Activated T-cell treated with anti-CD3 and anti-CD28 coated beads for 4 hours (primary cell): ENCODE measurements at places on chromosomes 6 and 20.

- DNase-seq: no peak
Observed at GRCh38 chr20:43438578-43439316, 18.9 kb upstream of the SRSF6 start.

- DNase-seq: no peak
Observed at GRCh38 chr6:126302191-126302590, 37.7 kb upstream of the CENPW start.

- peak; percentile 72 for DNase-seq
Observed at GRCh38 chr6:24720131-24720603, 1.2 kb upstream of the C6orf62 start.

GRCh38 chr20:40941133-40941610 lies 87.5 kb upstream of the TOP1 start:
- no peak for DNase-seq

GRCh38 chr6:20564777-20565176 lies 30.5 kb downstream of the CDKAL1 start:
- no peak for DNase-seq

GRCh38 chr20:3681931-3682781 lies at the start of gene ADAM33:
ADAM33 (minus strand) TSS chr20:3682010; CDS start chr20:3682004, 6 bp downstream.
- no peak for DNase-seq

DNA sequence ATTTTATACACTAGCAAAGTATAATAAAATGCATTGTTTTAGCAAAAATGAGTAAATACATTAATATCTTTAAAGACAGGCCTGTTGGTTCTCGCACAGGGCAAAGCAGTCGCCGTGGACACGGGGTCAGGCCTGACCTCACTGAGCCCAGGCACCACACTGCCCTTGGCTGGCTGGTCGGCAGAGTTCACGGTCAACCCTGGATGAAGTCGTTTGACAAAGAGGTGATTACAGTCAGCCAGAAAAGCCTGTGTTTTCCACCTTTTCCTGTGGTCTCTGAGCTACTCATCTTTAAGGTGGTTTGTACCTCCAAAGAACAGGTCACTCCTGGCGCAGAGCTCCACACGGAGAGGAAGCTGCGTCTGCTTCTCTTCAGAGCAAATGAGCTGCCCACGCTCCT lies 191.5 kb downstream of the DLL1 start:
- DNase-seq: no peak

- no peak for DNase-seq
Observed at GRCh38 chr20:23058240-23058639, 8.8 kb upstream of the THBD start.

GRCh38 chr6:55524441-55524840 lies 54.6 kb downstream of the HMGCLL1 start:
- no peak for DNase-seq

- no peak for DNase-seq
Observed at GRCh38 chr20:58293453-58293852, 16.1 kb upstream of the RAB22A start.

DNA sequence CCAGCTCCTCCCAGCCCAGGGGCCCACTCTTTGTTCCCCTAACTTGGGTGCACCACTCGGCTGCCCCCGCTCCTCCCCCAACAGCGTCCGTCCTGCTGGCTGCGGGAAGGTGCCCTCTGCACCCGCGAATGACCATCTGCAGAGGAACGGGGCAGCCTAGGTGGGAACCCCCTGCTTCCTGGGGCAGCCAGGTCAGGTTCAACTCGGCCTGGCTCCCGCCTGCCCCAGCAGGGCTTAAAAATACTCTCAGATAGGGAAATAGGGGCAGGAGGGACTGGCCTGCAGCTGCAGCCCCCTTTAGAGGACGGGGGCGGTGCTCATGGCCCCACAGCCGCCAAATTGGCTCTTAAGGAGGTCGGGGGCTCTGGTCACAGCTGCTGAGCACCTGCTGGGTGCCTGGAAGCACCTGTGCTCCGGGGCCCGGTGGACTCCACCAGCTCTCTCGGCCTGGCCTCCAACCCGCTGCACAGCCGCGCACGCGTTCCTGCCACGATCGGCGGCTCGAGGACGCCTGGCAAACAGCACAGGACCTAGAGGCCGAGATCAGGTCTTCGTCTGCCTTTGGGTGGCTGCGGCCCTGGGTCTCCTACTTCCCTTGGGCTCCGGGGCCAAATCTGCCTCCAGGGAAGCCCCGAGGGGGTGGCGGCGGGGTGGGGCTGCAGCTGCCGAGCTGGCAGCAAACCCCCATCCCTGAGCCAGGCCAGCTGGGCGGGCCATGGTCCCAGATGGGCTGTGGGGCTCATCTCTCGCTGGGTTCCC lies 700 bp upstream of the LAMA5 start:
- DNase-seq: no peak

- no peak for DNase-seq
Observed at GRCh38 chr6:144006736-144007477, 1.2 kb downstream of the PLAGL1 start.

GRCh38 chr6:97919631-97920030 lies 636.6 kb upstream of the MMS22L start:
- DNase-seq: no peak

GRCh38 chr6:25058941-25059340 lies 123.2 kb upstream of the RIPOR2 start:
- DNase-seq: no peak

DNA sequence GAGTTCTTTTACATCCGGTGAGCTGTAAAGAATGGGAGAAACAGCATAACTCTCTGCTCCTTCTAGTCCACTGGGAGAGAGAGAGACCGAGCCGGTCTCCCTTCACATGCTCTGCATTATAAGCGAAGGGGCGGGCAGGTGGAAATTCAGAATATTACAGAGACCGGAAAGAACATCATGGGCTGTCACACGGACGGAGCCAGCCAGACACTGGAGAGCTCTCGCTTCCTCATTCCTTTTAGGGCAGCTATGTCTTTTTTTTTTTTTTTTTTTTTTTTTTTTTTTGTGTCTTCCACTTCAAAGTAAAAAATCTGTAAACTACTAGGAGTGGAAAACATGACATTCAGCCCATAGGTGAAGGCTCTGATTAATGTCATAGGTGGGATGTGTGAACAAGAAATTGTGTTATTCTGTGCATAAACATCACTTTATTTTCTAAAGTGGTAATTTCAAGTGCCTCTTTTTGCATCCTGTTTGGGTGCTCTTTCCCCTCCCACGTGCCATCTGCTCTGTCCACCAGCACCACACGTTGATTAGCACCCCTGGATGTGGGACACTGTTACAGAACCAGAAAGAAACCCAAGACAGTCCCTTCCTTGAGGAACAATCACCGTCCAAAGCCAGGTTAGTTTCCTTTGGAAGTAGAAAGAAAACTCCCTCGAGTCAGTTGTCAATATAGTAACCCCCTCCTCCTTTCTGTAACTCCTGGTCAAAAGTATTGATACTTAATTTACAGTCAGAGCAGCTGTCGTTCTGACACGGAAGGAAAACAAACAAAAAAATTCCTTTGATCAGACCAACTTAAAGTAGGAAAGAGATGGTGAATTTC lies at the start of gene TAGAP:
Gene TAGAP, minus strand, starts transcription at position 93 of the 829 bp plus-strand sequence. CDS start 845 bp downstream, outside the sequence.
- peak; percentile 75 for DNase-seq

- no peak for DNase-seq
Observed at GRCh38 chr6:65569505-65569904, 137.5 kb downstream of the EYS start.

DNA sequence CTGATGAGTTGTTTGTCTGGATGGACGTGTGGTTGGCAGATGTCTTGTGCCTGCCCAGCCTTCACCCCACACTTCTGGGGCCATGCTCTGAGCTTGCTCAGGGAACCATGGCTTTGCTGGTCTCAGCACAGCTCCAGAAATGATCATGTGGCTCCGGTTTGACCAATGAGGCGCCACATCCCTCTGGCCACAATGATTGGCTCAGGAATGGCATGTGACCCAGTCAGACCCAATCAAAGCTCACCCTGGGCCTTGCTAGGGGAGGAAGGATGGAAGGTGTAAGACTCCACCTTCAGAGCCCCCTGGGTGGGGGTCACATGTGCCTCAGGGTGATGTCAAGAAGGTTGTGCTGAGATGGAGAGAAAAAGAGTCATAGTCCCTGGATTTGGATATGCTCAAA lies 281.6 kb upstream of the SULF2 start:
- DNase-seq: no peak

DNA sequence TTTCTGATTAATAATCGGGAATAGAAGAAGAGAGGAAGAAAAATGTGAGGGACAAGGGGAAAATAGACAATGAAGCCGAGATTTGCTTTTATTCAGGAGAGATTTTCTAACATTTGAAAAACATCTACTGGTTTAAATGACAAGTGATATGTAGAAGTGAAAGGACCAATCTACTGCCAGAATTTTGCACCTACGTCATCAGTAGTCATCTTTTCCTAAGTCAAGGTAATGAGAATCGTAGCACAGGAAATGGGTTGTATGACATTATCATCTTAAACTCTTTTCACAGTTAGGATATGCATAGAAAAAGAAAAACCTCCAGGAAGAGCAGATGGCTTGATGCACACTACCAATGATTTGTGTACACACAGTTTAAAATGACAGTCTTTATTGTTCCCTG lies 45.3 kb upstream of the RAB32 start:
- no peak for DNase-seq

- DNase-seq: no peak
Observed at GRCh38 chr6:38722038-38722437, 6.9 kb downstream of the DNAH8 start.

- no peak for DNase-seq
Observed at GRCh38 chr20:12528591-12529041, 480.2 kb upstream of the SPTLC3 start.

DNA sequence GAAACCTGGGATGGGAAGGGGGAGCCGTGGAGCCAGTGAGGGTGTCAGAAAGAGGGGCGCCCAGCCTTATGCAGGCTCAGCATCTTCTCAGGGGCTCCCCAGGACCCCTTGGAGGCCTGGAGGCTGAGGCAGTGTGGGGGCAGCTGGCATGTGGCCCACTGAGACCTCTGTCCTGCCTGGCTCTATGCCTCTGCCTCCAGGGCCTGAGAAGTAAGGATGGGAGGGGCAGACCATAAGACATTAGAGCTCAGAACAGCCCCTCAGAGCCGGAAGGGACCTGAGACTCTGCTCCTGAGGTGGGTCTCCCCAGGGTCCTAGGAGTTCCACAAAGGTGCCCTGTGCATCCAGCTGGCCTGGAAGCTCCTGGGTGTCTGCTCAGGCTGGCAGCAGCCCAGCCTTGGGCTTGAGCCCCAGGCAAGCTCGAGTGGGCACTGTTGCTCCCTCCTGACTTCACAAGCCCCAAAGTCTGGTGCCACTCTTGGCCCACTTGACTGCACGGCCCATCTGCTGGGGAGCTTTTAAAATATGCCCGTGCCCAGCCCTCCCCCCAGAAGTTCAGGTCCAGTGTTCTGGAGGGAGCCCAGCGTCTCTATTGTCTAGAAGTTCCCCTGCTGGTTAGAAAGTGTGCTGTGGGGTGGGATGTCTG lies 126.8 kb downstream of the GRM4 start:
- no peak for DNase-seq

DNA sequence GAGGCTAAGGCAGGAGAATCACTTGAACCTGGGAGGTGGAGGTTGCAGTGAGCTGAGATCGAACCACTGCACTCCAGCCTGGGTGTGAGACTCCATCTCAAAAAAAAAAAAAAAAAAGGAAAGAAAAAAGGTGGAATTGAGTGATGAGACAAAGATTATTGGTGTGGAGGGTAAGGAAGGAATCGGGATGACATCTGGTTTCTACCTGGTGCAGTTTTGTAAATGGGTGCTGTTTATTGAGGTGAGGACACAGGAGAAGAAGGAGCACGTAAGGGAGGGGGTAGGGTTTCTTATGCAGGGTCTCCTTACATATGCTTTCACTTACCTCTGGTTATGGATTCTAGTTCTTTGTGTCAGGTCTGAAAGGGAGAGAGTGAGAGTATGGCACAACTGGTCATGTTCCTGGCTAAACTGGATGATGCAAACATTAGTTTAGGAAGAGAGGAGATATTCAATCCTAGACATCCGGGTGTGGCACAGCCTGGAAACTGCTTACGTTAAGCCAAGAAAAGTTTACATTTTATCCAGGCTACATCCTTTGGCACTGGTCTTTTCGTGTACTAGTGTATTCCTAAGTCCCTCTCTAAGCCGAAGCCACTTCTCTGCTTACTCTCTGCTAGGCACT lies 5.4 kb downstream of the RALY start:
- DNase-seq: no peak

DNA sequence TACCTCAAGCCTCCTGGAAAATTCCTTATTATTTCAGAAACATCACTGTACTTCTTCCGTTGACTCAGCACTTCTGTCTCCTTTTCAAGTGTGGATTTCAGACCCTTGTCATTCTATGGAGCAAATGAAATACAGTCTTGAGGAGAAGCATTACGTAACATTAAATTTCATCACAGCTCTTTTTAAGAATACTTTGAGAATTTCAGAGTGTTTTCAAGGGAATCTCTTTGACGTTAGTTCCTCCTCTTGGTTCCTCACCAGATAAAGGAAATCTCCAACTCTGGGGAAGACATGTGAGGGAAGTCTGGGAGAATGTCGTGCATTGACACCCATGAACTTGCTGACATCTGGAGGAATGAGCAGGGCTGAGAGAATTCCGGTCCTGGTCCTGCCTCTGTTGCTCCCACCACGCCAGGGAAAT lies 32.3 kb downstream of the UST start:
- DNase-seq: no peak

DNA sequence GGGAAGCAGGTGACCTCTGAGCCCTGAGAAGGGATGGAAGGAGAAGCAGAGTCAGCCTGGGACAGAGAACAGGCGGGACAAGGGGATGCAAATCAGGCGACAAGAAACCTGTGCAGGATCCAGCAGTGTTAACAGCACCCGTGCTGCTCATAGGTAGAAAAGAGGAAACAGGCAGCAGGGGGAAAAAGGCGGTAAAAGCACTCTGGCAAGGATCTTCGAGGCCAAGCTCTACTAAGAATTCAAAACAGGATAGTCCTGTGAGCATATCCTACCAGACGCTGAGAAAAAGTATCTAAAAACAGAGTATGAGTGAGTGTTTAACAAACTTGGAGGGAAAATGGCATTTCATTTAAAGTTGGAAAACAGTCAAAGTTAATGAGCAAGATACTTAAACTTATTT lies 16.7 kb downstream of the C6orf118 start:
- DNase-seq: no peak

GRCh38 chr6:156954191-156954590 lies 177.0 kb downstream of the ARID1B start:
- no peak for DNase-seq

DNA sequence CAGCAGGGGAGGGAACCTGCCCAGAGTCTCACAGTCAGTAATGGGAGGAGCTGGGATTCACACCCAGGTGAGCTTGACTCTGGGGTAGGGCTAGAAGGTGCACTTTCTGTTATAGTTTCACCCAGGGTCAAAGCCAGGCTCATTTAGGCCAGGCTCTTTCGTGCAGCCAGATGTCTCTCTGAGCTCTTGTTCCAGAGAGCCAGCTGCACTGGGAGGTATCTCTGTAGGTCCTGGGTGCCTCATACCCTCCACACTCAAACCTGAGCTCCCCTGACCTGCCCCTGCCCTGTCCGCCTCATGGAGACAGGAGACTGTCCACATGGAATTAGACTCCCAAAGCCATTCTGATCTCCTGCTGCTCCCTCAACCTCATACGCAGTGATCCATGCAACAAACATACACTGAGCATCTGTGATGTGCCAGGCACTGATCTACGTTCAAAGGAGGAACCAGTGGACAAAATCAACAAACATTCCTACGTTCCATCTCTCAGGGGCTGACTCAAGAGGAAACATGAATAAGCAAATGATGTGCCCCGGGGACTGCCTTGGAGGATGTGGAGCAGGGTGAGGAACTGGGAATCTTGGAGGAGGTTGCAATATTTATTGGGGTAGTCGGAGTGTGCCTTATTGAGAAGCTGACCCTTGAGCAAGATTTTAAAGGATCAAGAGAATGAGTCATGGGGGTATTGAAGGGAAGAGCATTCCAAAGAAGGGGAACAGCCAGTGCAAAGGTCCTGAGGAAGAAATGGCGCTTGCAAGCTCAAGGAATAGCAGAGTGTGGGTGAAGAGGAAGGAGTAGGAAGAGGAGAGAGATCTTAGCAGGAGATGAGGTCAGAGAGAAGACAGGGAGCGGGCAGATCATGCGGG lies 71.3 kb upstream of the TOX2 start:
- no peak for DNase-seq
